CD8-positive, alpha-beta memory T cell (primary cell): ENCODE measurements at places on chromosomes 6 and 20. TPM values are rescaled to one million over a fixed set of nuclear protein-coding genes. Genes with fewer than 3 reads are reported as not detected.

- no peak for DNase-seq
These were observed 280.9 kb downstream of the PACRG start for GRCh38 chr6:163008626-163009025.

GRCh38 chr6:150922137-150922536 lies 56.6 kb downstream of the MTHFD1L start:
- DNase-seq: no peak

Gene F13A1
- total RNA-seq: 0.51 TPM

DNA sequence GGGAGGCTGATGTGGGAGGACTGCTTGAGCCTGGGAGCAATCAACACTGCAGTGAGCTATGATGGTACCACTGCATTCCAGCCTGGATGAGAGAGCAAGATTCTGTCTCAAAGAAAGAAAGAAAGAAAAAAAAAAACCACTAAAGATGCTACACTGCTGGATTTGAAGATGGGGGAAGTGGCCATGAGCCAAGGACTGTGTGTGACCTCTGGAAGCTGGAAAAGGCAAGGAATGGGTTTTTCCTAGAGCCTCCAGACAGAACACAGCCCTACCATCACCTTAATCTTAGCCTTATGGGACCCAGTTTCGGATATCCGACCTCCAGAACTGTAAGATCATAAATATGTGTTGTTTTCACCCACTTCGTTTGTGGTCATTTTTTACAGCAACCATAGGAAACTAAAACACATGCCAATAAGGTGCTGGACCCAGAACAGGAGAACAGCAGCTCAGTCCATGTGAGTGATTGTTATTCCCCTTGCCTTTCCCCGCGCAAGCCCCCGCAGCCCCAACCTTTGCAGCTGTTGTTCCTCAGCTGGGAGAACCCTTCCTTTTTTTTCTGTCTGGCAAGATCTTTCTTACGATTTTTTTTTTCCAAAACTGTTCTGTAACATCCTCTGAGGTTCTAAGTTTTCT lies 11.1 kb upstream of the VAPB start:
- no peak for DNase-seq

DNA sequence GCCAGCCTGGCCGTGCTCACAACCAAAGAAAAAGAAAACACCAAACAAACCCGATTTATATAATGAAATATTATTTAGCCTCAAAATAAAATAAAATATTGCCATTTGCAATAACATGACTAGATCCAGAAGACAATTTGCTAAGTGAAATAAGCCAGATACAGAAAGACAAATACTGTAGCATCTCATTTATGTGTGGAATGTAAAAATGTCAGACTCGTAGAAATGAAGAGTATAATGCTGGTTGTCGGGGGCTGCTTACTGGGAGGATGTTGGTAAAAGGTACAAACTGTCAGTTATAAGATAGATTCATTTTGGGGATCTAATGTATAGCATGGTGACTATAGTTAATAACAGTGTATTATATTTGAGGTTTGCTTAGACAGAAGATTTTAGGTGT lies 269.7 kb downstream of the THBS2 start:
- DNase-seq: no peak

GRCh38 chr6:35629876-35630378 lies 58.8 kb downstream of the FKBP5 start:
- no peak for DNase-seq

GRCh38 chr6:111922454-111923297 lies 49.4 kb upstream of the FYN start:
- DNase-seq: no peak

DNA sequence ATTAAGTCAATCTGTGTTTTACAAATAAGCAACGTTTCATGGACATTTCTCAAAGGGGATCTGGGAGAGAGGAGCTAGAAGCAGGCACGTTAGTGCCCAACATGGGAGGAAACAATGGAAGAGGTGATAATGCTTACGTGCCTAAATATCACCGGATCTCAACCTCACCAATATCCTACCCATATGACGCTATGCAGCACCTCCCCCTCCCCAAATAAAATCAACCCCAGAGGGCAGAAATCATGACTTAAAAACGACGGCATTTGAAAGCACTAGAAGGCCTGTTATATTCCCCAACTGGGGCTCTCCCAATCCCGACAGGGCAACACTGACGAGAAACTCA lies 425 bp downstream of the HBS1L start:
- DNase-seq: no peak

Gene NKX2-4
- total RNA-seq: not detected

DNA sequence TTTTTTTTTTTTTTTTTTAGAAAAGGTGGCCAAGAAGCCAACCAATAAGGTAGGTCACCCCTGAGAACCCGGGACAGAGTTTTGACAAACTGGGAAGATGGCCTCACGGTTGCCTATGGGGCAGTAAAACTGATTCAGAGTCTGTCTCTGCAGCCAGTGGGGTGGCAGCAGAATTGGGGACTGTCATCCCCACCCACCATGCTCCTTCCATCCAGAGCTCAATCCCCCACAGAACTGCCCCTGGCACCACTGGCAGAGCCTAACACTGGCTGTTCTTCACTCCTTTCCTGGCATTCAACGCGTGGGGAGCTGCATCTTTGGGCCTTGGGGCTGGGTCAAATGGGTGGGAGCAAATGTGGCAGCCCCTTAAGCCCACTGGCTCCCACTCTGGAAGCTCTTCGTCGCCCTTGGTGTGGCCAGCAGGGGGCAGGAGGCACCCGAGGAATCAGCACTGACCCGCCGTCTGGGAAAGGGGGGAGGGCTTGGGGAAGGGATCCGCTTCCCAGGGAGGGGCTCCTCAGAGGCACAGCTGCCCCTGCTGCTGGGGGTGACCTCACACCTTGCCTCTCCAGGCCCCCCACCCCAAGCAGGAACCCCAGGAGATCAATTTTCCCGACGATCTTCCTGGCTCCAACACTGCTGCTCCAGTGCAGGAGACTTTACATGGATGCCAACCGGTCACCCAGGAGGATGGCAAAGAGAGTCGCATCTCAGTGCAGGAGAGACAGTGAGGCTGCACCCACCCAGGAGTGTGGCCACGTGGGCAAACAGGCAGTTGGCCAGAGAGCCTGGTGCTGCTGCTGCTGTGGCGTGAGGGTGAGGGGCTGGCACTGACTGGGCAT lies 10.4 kb downstream of the CD40 start:
- no peak for DNase-seq

Gene BPIFB4
- total RNA-seq: not detected

GRCh38 chr20:43191946-43192863 lies 2.5 kb upstream of the PTPRT start:
- DNase-seq: no peak

Gene BPIFB1
- total RNA-seq: not detected

GRCh38 chr20:52922436-52922835 lies 49.7 kb upstream of the TSHZ2 start:
- no peak for DNase-seq

- DNase-seq: no peak
These were observed 3.2 kb downstream of the CEP162 start for GRCh38 chr6:84224251-84224650.

DNA sequence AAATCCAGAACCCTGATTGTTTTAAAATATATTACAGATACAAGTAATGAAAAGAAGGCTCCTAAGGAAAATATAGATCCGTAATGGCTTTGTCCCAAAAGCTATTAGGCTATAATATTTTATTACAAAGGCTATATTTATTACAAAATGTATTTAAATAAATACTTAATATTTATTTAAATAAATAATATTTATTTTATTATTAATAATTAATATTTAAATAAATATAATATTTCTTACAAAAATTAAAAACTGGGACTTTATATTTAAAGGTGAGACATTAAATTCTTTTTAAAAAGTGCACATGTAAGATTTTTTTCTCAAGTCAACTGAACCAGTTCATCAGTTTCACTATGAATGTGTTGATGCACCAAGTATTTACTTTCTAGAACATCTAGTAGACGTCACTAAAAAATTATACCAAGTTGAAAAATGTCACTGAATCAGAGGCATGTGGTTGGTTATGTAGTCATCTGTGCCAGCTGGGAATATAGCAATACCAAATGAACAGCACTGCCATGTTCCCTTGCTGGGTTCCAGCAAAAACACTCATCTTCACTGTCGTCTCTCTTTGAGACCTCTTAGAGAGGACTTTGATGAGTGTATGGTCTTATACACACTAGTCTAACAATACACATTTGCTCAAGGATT lies 278.9 kb downstream of the ESR1 start:
- no peak for DNase-seq

- DNase-seq: no peak
These were observed 164.8 kb upstream of the MAN1A1 start for GRCh38 chr6:119514345-119514744.

DNA sequence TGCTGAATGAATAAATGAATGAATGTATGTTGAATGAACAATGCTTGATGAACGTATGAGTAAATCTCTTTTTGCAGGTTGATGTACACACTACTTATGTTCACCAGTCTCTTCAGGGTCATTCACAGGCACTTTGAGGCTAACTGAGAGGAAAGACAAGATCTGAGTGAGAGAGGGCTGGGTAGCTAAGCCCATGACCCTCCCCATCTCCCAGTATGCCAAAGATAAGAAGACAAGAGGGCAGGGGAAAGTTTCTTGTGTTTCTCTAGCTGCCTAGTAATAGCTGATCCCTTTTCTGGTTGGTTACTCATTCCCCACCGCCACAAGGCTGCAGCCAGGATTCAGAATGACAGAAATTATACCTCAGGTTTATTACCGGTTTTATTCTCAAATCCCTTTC lies 90.7 kb downstream of the CEP57L1 start:
- DNase-seq: no peak

- no peak for DNase-seq
These were observed 98.7 kb downstream of the TRIM27 start for GRCh38 chr6:28824793-28825731.

DNA sequence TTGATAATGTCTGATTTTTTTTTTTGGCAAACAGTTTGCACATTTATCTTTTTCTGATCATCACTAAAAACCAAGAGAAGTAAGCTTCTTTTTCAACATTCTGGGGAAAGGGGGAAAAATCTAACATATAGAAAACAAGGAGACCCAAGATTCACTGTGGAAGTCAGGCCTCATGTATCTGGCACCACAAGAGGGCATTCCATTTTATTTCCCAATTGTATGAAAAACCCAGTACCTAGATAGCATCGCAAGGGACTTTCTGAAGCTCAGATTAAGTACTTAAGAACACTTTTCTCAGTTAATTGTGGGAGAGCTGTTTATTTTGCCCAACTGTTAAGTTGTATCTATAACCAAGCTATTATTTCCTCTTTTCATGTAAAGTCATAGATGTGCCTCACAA lies 152.9 kb downstream of the KLHL32 start:
- DNase-seq: no peak

DNA sequence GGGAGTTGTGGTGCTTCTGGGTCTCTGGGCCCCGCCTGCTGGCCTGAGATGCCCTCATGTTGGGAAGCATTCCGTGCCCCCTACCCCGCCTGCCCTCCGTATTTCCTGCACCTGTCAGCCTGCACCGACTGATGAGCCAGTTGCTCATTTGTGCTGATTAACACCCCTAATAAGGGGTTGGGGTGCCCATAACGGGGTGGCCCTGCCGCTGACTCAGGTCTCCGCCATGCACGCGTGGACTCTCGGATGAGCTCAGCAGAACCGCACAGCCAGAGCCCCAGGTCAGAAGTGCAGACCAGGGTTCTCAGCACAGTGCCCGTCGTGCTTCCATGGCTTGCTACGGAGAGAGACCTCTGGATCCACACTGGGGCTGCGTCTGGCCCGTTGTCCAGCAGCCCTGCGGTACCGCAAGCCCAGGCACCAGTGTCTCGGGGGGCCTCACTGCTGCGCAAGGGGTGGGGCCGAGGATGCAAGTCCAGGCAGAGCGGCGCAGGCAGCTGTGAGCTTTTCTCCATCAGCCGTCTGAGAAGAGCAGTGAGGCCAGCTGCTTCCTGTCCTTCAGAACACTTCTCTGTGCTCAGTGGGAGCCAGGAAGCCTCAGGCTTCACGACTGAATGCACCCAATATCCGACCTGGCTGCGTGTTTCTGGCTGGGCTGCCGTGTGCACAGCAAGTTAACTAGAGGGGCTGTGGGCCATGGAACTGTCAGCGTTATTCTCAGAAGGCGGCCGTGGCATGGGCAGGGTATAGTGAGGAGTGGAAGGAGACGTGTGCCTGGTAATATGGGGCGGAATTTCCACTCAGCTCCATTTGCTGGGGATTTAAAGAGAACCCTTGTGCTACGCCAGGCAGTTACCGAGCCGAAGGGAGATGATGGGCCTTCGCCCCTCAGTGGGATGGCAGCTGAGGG lies 18.6 kb downstream of the MTG2 start:
- no peak for DNase-seq

Gene SEMG1
- not detected for total RNA-seq

- DNase-seq: no peak
These were observed 53.6 kb downstream of the CDH26 start for GRCh38 chr20:60011512-60012507.

Gene CGA
- total RNA-seq: not detected

DNA sequence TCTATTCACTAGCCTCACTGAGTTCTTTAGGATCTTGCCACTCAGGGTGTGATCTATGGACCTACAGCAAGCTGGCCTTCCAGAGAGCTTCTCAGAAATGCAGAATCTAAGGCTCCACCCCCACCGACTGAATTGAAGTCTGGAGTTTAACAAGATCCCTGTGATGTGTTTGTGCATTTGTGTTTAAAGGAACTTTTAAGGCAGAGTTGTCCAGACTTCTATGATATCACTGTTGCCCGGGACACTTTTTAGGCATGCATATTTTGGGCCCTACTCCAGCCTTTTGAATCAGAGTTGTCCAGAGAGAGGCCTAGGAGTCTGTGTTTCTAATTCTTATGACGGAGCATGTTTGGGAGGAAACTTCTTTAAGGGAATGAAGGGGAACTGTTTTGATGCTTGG lies 232.3 kb downstream of the QKI start:
- no peak for DNase-seq

DNA sequence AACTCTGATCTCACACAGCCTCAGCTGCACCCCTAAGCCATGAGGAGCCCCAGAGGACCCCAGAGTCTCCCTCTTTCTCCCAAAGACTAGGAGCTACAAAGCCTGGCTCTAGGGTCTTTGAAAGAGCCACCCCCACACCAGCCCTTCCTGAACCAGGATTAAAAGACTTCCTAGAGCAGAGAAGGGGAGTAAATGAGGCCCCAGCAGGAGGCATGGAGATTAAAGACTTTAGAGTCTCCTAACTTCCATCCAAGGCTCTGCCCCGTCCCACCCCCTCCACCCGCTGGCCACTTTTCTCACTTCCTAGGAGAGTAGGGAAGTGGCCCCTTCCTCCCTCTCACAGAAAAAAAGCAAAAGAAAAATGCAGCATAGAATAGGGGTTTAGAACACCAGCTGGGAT lies 1.7 kb downstream of the PREX1 start:
- DNase-seq: no peak

Gene RIMS4
- total RNA-seq: not detected

DNA sequence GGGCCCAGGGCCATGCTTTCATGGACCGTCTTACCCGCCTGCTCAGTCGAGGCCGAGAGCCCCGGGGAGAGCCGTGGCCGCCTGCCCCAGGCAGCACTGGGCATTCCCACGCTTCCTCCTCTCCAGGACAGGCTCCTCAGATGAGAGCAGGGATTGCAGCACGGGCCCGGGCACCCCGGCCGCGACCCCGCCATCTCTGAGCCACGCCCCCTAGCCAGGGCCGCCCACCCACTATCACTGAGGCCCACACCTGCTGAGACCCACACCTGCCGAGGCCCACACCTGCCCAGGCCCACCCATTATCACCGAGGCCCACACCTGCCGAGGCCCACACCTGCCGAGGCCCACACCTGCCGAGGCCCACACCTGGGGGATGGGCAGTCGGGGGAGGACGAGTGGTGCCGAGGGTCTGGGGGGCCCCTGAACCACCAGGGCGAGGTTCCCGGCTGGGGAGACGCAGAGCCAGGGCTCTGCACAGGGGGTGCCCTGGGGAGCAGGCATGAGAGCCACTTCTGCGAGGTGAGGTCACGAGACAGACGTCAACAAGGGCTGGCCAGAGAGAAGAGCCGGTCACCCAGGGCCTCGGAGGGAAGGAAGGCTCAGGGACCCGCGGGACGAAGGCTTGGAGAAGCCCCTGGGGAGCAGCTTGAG lies 235.6 kb downstream of the ERMARD start:
- DNase-seq: no peak

Gene DSE
- total RNA-seq: 7.9 TPM
